ENCODE measurements at places on chromosomes 7 and 10.

DNA sequence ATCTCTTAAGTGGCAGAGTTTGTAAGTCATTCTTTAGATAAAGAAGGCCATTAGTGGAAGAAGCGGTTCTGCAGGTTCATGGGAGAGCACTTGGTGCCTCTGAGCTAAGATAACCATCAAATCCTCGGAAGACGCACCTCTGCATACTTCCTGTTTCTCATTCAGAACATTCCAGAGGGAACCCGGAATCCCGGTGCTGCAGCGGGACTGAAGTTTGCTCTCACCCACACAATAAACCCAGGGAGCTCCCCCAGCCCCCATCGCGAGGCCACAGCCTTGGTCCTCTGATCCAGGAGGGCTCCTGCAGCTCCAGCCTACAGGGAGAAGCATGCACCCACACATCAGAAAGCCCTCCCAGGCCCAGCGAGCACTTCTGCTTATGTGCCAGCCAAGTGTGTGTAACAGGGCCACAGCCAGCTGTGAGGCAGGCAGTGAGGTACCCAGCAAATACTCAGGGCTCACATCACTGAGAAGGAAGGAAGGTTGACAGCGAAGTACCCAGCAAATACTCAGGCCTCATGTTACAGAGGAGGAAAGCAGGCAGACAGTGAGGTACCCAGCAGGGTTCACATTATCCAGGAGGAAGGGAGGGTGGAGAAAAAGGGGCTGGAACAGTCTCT lies 142.4 kb downstream of the DIP2C start:
- DNase-seq, result no peak

DNA sequence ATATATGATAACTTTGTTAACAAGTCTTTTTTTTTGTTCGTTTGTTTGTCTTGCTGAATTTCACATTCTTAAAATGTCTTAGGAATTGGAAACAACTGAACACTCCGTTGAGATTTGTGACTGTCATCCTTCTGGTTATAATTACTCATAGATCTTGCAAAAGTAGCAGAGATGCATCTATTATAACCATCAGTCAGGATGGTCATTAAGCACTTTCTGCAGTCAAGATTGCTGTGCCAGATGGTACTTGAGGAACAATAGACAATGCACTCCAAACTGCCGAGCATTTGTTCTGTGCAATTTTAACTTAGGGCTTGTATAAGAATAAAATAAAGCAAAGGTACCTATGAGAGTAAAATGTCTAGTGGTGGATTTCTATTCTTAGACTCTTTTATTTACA lies 710.1 kb upstream of the KCND2 start:
- no peak for DNase-seq

DNA sequence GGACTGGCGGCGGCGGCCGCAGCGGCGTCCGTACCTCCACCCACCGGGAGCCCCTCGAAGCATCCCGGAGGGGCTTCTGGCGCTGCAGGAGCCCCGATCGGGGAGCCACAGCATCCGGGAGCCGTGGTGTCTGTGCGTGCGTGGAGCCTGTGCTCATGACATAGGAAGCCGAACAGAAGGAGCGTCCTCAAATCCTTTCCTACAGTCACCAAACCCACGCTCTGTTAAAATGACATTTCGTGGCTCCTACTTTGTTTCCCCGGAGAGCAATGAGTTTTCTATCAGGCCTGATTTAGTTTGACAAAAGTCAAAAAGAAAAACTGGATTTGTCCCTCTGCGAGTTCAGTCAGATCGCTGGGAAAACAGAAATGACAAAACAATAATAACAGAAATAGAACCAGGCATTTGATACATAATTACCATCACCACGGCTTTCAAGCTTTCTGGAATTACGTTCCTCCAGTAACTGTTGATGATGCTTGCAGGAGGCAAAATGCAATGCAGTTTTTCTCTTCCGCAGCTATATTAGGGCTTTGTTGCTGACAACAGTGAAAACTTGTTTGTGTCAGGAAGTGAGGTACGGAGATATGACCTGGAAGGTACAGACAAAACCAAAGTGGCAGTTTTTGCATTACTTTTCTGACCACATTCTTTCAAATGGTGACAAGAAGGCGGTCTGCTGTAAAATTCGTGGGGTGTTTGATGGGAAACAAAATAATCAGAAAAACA lies 219.3 kb upstream of the MKLN1 start:
- peak; percentile 95 for DNase-seq

DNA sequence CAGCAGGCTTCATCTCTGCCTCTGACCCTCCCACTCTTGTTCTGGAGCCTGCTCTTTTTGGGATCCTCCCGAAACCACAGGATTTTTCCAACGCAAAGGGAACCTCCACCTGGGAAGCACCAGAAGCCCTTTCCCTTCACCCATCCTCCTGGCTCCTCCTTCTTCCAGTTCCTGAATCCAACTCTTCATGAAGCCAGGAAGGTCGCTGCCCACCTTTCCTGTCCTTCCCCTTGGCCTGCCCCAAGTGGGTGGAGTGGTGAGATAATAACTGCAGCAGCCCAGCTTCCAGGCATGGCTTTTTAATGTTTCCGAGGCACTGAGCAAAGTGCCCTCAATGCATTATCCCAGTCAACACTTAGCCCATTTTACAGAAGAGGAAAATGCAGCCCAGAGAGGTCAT lies 70.8 kb upstream of the EEPD1 start:
- no peak for DNase-seq

DNA sequence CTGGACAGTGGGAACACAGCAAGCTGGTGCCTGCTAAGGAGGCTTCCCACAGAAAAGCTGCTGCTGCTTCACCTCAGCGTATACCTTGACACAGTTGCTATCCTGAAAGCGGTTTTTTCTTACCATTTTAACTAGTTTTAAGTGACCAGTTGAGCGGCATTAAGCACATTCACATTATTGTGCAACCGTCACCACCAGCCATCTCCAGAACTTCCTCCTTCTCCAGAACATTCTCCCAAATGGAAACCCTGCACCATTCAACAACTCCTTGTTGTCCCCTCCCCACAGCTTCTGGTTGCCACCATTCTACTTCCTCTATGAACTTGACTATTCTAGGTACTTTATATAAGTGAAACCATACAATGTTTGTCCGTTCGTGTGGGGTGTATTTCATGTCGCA lies 169.9 kb downstream of the SNX10 start:
- DNase-seq, result no peak

- DNase-seq, result no peak
Observed at GRCh38 chr10:84097787-84098353, 41.4 kb upstream of the GHITM start.

- no peak for DNase-seq
Observed at GRCh38 chr10:79376751-79377556, 29.7 kb downstream of the PPIF start.

- DNase-seq, result no peak
Observed at GRCh38 chr7:123557016-123557397, 611 bp downstream of the NDUFA5 start.

DNA sequence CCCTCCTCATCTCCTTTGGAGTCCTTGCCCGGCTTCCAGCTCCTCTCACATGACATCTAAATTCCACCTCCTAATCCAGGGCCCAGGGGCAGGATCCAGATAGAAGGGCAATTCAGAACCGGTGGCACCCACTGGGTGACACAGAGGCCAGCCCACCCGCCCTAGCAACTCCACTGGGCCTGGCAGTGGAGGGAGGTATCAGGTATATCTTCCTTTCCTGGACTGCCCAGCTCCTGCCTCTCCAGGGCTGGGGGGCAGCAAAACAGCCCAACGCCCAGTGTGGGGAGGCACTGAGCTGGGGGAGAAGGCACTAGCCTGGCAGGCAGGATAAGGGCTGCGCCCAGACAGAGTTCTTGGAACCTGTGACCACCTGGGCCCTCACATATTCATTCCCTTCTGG lies 10.4 kb upstream of the TRIM8 start:
- no peak for DNase-seq

GRCh38 chr10:125011171-125011925 lies 69.4 kb downstream of the ZRANB1 start:
- DNase-seq, result no peak

GRCh38 chr7:30914596-30914995 lies 2.9 kb downstream of the AQP1 start:
- no peak for DNase-seq

- DNase-seq, result no peak
Observed at GRCh38 chr10:128095027-128095752, 31.0 kb downstream of the MKI67 start.

GRCh38 chr10:11017000-11017569 lies 587 bp upstream of the CELF2 start:
- no peak for DNase-seq

- no peak for DNase-seq
Observed at GRCh38 chr7:157005456-157006204, 4.8 kb downstream of the MNX1 start.

GRCh38 chr10:132844069-132844809 lies 58.3 kb upstream of the NKX6-2 start:
- DNase-seq, result no peak

- DNase-seq, result no peak
Observed at GRCh38 chr7:117793976-117794375, 79.3 kb downstream of the CTTNBP2 start.

DNA sequence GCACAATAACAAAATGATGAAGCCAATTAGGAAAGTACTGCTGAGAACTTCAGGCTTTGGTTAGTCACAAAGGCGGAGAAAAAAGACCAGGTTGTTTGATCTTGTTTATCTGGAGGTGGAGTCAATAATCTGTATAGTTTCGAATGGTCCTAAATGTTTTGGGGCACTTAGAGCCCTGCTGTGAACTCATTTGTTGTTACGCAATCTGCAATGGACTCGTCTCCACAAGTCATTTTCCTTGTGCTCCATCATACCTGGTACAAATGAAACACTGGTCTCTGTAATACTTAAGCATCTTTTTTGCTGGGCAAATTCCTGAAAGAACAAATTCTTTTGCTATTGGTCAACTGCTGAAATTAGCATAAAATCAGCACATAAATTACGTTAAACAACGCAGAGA lies 430.5 kb downstream of the GATA3 start:
- no peak for DNase-seq

GRCh38 chr7:101828301-101829020 lies 11.0 kb downstream of the CUX1 start:
- DNase-seq, result no peak

Data from T-helper 2 cell (primary cell).